ENCODE measurements at places on chromosomes 4 and X.

GRCh38 chrX:134661295-134661694, 3.0 kb upstream of the PLAC1 start:
- DNase-seq = no peak

GRCh38 chrX:72114306-72114705, 17.4 kb downstream of the RTL5 start:
- no peak for DNase-seq

DNA sequence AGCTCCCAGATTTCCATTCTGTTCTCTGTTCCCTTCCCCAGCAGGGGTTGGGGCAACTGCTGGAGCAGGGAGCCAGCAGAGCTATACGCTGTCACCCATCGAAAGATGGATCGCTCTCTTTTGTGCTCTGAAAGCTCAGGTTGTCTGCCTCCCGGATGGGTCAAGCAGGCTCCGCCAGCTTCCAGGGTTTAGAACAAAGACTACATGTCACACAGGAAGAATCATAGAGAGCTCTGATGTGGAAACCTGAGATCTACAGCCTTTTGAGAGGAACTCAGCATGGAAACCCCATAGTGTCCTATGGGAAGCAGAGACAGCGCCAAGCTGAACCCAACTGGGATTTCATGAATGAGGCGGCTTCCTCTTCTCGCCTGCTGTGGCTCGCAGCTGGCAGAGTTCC, 205.4 kb downstream of the HS3ST1 start:
- no peak for DNase-seq

DNA sequence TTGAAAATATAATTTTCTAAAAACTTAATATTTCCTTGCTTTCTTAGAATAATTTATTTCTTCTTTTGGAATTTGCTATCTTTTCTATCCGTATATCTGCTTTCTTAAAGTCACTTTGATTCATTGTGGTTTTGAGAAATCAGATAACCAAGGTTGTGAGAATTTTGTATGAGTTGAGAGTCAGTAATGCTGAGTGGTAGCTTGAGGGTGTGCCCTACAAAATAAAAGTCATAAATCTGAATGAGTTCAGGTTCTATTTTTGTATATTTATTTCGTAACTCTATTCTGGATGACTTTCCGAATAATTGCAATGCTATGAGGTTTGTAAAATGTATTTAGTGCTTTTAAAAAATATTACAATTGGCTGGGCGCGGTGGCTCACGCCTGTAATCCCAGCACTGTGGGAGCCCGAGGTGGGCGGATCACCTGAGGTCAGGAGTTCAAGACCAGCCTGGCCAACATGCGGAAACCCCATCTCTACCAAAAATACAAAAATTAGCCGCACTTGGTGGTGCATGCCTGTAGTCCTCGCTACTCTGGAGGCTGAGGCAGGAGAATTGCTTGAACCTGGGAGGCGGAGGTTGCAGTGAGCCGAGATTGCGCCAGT, 8.9 kb downstream of the COPS4 start:
- DNase-seq = no peak

DNA sequence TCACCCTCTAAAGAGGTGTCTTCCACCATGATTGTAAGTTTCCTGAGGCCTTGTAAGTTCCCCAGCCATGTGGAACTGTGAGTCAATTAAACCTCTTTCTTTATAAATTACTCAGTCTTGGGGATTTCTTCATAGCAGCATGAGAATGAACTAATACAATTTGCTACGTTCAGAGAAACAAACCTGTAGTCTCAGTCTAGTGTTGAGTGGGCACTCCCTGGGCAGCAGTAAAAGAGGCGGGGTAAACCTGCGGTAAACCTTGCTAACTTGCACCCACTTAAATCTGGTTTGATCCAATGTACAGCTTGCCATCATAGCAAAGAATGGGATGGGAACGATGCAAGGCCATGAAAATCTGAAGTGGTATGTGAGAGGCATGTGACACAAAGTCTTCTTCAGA, 22.4 kb downstream of the GRXCR1 start:
- DNase-seq = no peak

DNA sequence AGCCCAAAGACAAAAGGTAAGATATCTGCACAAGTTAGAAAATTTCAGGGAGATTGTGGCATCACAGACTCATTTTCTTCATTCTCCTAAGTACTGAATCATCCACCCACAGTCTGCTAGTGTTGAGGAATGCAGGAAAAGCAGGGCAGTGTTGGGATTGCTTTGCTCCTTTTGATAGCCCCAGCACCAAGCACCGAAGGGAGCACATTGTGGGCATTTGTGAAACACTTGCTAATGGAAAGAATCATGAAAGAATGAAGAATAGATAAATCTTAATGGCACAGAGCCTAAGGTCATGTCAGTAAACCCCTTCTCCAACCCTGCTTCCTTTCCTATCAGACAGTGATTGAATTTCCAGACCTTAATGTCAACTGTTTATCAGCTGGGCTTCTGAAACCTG, 103.1 kb upstream of the GPRIN3 start:
- DNase-seq = no peak

- no peak for DNase-seq
Measured at GRCh38 chr4:71692198-71692597, 91.7 kb downstream of the GC start.

- DNase-seq = no peak
Measured at GRCh38 chr4:33537527-33537926, 2706.8 kb downstream of the ARAP2 start.

- DNase-seq = no peak
Measured at GRCh38 chr4:17812801-17813200, 2.0 kb downstream of the NCAPG start.

- DNase-seq = no peak
Measured at GRCh38 chr4:160701671-160702070, 1462.1 kb downstream of the FSTL5 start.

GRCh38 chr4:26325191-26325590, 4.4 kb downstream of the RBPJ start:
- DNase-seq = peak; percentile 69
